D341Med (cell line): ENCODE measurements at places on chromosomes 5 and 9.

DNA sequence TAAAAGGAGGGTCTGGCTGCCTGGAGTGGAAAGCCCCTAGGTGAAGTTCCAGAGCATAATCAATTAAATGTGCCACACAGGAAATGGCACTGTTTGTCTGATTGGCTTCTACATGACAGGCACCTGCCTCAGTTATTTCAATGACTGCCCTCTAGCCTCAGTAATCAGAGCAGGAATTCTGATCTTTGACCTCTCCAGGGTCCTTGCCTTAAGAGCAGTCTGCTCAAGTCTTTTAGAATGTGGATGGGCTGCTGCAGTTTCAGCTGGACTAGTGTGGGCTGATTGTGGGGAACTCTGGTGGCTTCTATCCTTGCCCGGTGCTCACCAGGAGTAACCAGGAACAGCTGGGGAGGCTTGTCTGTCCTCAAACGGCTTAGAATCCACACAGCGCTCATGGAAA is 98.9 kb downstream of the LIX1 start:
- no peak for DNase-seq

- DNase-seq: no peak
These were observed 221.2 kb downstream of the DMRT2 start for GRCh38 chr9:1271367-1271766.

DNA sequence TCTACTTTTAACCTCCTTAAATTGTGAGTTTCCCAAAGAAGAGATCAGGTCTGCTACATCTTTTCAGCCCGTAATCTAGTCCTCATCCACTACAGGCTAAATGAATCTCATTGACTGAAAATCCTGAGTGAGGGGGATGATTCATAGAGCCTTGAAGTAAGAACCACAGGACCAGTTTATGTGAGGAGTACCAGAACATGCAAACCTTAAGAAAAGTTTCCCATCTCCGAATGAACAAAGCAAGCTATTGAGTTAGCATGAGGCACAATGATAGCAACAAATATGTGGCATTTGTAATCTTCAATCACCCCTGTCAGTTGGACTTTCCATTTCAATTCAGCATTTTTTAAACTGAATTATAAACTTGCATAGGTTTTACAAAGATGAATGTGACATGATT is 197.0 kb downstream of the ALDH1A1 start:
- no peak for DNase-seq

DNA sequence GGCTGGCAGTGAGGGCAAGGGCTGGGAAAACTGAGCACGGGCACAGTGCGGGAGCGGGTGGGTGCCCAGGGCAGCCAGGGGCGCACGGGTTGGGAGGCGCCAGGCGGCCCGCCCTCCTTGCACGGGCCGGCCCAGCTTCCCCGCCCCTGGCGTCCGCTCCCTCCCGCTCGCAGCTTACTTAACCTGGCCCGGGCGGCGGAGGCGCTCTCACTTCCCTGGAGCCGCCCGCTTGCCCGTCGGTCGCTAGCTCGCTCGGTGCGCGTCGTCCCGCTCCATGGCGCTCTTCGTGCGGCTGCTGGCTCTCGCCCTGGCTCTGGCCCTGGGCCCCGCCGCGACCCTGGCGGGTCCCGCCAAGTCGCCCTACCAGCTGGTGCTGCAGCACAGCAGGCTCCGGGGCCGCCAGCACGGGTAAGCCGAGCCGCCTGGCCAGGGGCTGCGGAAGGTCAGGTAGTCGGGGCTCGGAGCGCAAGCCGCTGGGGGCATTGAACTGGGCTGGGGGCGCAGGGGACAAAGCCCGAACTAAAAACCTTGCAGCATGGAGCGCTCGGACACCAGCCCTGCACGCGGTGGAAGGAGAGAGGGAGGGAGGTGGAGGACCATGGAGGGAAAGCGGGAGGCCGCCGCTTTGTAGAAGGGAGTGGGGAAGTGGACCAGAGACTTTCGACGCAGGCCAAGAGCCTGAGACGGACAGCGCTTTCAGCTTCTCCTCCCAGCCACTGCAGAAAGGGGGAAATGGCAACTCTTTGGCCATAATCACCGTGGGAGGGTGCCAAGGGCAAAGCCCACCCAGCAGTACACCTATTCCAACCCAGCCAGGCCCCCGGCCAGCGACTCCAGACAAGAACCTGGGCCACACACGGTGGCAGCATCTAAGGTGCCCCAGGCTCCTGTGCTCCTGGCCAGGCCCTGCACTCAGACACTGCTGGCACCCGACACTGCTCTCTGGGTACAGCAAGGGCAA is at the start of gene TGFBI:
TSS of gene TGFBI (plus strand) at position 207 of the 961 bp plus-strand sequence. CDS start at position 275, 68 bp downstream.
- DNase-seq: peak; percentile 52

DNA sequence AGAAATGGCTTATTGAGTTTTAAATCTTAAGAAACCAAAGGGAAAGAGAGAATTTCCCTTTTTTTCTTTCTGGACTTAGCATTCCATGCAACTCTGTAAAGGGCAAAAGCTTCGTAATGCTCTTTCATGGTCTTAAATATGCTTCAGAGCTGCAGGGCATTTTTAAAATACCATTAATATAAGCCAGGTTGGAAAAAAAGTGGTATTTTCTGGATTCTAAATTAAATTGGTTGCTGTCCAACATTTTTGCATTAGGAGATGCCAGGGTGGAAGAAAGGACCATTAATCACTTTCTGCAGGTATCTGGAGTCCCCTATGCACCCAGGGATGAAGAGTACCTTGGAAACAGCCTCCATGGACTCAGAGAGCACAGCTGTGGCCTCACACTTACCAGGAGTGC is 215.1 kb upstream of the DAPK1 start:
- DNase-seq: no peak

- no peak for DNase-seq
These were observed 48.8 kb upstream of the PLCXD3 start for GRCh38 chr5:41559184-41559583.

- DNase-seq: no peak
These were observed 53.2 kb upstream of the SMIM32 start for GRCh38 chr5:136246122-136246521.

- DNase-seq: no peak
These were observed 165.9 kb upstream of the OTULINL start for GRCh38 chr5:14415698-14416074.

DNA sequence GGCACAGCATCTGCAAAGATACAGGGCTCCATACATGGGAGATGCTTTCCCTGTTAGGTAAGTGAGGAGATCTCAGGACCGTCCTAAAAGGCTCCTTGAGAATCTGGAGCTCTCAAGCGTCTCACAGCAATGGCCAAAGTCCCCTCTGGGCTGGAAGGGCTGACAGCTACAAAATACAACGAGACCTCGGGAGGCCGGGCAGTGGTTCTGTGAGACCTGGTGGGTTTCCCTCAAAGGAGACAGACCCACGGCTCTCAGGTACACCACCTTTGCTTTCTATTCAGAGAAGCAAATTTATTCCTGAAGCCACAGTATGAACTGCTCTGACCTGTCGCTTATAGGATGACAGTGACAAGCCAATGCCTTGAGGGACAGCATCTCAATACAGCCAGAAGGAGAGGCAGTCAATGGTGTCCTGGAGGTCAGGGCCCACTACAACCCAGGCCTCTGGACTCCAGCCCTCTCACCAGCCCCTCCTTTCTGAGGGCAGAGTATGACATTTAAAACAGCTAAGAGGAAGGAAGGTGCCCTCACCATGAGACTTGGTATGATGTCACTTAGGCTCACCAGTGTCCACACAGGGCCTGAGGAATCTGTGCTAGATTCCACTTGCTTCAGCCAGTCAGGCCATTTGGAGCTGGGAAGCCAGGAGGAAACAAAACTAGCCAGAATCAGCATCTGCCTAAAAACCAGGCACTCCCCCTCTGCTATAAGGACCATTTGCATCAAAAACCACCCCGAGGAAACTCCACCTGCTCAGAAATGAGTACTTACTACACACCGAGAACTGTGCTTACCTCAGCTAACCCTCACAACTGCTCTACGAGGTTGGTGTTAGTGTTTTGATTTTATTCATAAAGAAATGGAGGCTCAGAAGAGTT is 86.5 kb upstream of the FSTL4 start:
- DNase-seq: no peak

DNA sequence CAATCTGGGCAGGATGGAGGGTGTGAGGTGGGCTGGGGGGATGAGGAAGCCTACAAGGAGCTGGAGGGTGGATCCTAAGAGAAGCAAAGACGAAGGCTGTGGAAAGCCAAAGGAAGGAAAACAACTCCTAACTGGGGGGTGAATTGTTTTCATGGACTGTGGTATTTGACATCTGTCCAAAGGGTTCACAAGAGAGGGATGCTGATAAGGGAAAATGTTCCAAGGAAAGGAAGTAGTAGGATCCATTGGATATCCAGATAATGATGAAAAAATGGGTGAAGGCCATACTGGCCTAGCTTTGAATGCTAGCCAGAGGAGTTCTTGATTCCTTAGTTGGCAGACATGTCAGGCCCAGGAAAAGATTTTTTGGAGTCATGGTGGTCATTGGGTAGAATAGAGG is 51.8 kb upstream of the FOXI1 start:
- no peak for DNase-seq

DNA sequence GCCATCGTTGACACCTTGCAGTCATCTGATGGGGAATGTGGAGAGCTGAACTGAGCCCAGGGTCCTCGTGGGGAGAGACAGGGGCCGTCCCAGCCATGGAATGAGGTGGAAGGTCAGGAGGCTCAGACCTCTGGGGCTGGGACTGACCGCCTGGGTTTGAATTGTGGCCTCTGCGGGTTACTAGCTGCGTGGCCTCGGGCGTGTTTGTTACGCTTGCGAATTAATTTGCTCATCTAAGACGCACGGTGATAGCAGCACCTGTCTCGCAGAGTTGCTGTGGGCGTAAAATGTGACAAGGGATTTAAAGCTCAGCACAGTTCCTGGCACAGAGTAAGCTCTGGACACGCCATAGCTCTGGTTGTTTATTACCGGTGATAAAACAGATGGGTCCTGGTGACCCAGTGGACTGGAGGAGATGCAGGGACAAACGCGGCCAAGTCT is 19.4 kb upstream of the DAB2IP start:
- DNase-seq: no peak

DNA sequence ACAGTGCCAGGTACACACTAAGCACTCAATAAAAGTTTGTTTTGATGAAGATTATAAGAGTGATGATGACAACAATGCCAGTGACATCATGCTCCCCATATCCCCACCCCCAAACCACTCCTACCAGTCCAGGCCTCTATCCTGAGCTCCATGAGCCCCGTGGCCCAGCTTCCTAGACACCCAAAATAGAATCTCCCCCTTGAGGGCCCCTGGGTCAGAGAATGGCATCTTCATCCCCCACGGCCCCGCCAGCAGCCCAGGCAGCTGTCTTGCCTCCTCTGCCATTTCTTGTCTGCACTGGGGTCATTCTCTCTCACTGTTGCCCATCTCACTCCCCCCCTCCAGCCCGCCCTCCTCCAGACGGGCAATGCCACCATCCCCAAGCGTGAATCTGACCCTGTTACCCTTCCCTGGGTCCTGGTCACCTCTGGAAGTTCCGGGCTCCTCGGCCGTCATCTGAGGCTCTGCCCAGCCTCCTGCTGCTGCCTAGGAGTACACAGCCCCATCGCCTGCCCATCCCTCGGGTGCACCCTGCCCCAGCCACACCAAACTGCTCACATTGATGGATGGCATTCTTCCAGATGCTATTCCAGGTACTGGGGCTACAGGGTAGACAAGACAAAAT is 76.8 kb upstream of the LMX1B start:
- no peak for DNase-seq

DNA sequence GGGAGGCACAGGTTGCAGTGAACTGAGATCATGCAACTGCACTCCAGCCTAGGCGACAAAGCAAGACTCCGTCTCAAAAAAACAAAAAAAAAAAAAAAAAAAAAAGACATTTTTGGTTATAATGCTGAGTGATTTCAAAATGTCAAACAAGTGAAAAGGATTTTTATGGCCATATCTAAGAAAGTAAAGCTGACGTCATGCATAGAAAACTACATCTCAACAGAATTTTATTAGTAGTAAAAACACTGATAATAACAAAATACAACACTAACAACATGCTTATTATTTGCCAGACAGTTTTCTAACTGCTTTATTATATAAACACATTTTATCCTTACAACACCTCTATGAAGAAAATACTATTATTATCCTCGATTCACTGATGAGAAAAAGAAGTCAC is 833.0 kb upstream of the WWC1 start:
- DNase-seq: no peak

DNA sequence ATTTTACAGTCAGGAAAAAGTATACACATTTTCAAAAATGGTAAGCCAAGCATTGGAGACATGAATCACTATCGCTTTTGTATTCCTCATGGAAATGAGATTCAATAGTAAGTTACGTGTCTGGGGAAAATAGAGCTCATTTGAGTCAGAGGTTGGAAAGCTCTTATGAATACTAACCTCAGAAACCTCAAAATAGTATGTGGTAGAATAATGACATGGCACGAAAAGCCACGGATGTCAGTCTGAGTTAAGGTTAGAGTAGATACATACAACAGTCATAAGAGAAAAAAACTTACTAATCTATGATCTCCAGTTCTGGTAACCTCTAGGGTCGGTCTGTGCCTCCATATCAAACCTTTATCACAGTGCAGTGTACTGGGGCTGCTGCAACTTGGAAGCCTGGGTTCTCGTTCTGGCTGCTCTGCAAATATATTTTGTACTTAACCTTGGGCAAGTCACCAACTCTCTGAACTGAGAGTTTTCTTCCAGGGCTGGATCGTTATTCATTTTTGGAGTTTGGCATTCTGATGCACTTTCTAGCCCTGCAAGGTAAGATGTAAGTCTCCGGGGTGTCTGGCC is 31.8 kb downstream of the MAP1B start:
- DNase-seq: no peak

GRCh38 chr5:84273517-84273883 is 111.2 kb downstream of the EDIL3 start:
- no peak for DNase-seq

DNA sequence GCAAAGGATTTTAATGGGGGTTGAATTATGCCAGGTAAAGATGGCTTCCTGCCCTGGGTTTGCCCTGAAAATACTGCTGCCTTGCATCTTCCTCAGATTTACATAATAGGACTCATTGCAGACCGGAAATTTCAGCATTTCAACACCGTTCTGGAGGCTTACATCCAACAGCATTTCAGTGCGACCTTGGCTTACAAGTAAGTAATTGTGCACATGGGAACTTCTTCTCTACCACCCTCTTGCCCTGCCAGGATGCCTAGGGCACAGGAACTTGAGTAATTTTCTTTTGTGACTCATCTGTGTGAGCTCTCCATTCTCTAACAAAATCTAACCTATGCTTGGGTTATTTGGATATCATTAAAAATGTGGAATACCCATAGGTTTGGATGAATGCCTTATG is 80.2 kb downstream of the DOCK2 start:
- DNase-seq: no peak

DNA sequence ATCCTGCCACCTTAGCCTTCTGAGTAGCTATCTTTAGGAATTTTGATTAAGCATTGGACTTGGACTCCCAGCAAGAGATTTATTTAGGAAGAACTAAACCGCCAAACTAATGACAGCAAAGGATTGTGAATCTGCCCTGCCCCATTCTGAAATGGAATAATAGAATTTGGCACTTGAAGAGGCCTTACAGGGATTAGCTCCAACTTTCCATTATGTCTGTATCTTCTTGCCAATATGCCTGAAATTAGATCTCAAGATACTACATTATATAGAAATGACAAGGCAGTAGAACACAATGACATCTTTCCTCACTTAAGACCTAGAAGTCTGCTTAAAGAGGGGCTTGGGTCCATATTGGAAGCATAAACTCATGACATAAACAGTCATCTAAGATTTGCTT is 77.0 kb upstream of the DPYSL3 start:
- no peak for DNase-seq
